Activated CD4-positive, alpha-beta T cell treated with anti-CD3 and anti-CD28 coated beads, Interleukin-2, amount 10 ng/mL, durations not matched to agents 24 days and 14 days (primary cell): ENCODE measurements at places on chromosomes 7 and 10. TPM values are rescaled to one million over a fixed set of nuclear protein-coding genes. Genes with fewer than 3 reads are reported as not detected.

POM121C gene
- 90.1 and 93.6 TPM in 2 replicates for total RNA-seq

GIMAP5 gene
- total RNA-seq = 44.4 and 50.9 TPM in 2 replicates

- H3K36me3 ChIP-seq = no peaks in the 10 kb centered on the region
- no peaks in the 10 kb centered on the region for H3K27me3 ChIP-seq
- DNase-seq = no peak
These were observed 547.8 kb downstream of the SORCS3 start for GRCh38 chr10:105188737-105189462.

GRCh38 chr10:78964952-78965633 is 103.7 kb upstream of the ZMIZ1 start:
- H3K4me3 ChIP-seq = no peak overlapping the region
- H3K36me3 ChIP-seq = no peaks in the 10 kb centered on the region
- H3K4me1 ChIP-seq = no peaks in the 10 kb centered on the region
- peaks cover 5% of the 10 kb centered on the region for H3K27me3 ChIP-seq
- no peak overlapping the region for H3K27ac ChIP-seq
- DNase-seq = no peak
